Fibroblast of upper back skin (primary cell): ENCODE measurements at places on chromosomes 11 and 22.

- DNase-seq = no peak
These were observed 210.6 kb upstream of the LUZP2 start for GRCh38 chr11:24286238-24286637.

DNA sequence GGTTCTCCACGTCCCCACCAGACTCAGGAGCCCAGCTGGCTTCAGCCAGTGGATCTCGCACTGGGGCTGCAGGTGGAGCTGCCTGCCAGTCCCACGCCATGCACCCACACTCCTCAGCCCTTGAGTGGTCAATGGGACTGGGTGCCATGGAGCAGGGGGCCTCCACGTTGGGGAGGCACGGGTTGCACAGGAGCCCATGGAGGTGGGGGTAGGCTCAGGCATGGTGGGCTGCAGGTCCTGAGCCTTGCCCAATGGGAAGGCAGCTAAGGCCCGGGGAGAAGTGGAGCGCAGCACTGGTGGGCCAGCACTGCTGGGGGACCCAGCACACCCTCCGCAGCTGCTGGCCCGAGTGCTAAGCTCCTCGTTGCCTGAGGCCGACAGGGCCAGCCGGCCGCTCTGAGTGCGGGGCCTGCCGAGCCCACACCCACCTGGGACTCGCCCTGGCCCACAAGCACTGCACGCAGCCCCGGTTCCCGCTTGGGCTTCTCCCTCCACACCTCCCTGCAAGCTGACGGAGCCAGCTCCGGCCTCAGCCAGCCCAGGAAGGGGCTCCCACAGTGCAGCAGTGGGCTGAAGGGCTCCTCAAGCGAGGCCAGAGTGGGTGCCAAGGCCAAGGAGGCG, 258.5 kb upstream of the PDGFD start:
- no peak for DNase-seq

- DNase-seq = no peak
These were observed 39.2 kb downstream of the MCHR1 start for GRCh38 chr22:40718250-40719204.

DNA sequence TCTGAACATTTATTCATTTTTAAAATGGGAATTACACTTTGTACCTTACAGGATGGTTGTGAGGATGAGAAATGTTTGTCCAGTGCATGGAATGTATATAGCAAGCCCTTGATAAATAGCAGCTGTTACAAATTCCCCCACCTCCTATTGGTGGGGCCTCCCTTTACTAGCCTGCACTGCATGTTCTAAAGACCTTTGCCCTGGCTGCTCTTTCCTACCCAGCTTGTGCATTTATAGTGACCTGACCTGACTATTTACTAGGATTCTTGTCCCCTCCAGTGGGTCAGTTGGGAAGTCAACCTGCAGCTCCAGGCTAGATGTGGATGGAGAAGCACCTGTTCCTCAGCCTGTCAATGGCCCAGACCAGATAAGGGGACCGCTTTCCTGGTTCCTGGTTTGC, 180.3 kb downstream of the HIPK3 start:
- DNase-seq = no peak

- no peak for DNase-seq
These were observed 2.4 kb downstream of the NCR3LG1 start for GRCh38 chr11:17353821-17354600.

GRCh38 chr11:67053896-67054329, 2.7 kb upstream of the RHOD start:
- DNase-seq = peak; percentile 45

DNA sequence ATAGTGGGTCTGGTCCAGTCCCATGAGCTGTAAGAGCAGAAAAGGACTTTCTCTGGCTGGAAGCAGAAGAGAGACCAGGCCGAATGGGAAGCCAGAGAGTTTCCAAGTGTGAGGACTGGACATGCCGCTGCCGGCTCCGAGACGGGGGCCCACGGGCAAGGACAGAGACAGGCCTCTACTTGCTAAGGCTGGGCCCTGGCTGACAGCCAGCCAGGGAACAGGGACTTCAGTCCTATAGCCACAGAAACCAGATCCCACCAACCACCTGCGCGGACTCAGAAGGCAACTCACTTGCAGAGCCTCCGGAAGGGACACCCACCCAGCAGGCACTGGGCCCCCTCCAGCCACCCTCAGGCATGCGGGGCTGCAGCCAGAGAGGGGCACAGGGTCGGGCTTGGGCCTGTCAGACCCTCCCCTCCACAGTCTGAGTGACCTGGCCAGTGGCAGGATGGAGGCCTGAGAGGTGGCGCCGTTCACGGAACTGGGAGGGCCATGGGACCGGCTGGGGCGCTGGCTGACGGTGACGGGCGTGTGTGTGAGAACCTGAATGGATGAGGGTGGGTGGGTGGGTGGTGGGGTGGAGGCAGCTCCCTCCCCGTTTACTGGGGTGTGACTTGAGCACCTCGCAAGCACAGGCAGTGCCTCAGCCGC, 47.8 kb upstream of the A4GALT start:
- DNase-seq = no peak

- no peak for DNase-seq
These were observed 54.0 kb downstream of the UVRAG start for GRCh38 chr11:75868990-75869389.
